Activated CD8-positive, alpha-beta T cell treated with anti-CD3 and anti-CD28 coated beads, Interleukin-2, amount 10 ng/mL, durations not matched to agents 7 days and 5 days (primary cell): ENCODE measurements at places on chromosomes 4 and X. TPM values are rescaled to one million over a fixed set of nuclear protein-coding genes. Genes with fewer than 3 reads are reported as not detected.

DNA sequence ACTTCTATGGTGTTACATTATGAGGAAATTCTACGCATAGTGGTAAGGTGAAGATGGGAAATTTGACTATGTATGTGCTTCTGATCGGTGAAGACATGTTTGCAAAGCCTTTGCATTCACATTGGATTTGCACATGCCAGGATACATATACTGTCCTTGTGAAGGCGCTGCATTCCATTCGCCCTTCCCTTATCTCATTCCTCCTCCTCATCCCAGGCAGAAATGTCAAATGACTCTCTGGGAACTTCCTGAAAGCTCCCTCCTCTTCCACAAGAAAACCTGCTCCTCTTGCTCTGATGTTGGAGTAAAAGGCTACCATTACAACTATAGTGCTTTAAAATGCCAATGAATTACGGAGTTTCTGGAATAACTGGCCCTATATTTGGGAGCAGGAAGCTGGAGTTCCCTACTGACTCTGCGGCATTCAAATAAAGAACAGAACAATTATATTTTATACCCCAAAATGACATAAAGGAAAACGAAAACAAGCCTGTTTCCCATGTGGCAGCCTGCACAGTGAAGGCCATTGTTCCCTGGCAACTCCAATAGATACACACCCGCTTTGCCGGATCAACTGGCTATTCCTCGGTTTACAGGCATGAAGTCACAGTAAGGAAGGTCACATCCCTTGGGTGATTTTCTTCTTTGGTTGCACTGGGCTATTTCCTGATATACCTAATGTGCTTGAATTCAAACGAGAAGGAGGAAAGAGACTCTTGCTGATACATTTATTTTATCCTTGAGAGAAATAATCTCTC, 84.5 kb downstream of the AREG start:
- no peaks in the 10 kb centered on the region for H3K4me1 ChIP-seq
- DNase-seq = no peak
- no peak overlapping the region for H3K4me3 ChIP-seq
- no peak overlapping the region for H3K27ac ChIP-seq
- no peaks in the 10 kb centered on the region for H3K27me3 ChIP-seq

DNA sequence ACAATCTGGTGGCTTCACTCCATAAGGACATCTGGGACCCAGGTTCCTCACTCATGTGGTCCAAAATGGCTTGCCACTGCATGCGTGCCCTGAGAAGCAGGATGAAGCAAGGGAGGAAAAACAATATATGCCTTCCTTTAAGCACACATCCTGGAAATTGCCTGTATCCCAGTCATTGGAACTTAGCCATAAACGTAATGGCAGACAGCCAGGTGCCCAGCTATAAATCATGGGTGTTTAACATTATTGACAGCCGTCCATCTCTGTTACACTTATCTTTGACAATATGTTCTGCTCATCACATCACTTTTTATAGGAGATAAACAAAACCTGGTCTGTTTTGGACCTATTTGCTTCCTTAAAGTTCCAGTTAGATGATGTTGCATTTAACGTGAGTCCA, 181.0 kb downstream of the AASDH start:
- no peak overlapping the region for H3K27ac ChIP-seq
- H3K4me1 ChIP-seq = no peaks in the 10 kb centered on the region
- H3K36me3 ChIP-seq = no peaks in the 10 kb centered on the region
- H3K4me3 ChIP-seq = no peak overlapping the region
- DNase-seq = no peak
- H3K27me3 ChIP-seq = peaks cover 1% of the 10 kb centered on the region

- no peak for DNase-seq
- peaks cover 9% of the 10 kb centered on the region for H3K27me3 ChIP-seq
- H3K27ac ChIP-seq = no peak overlapping the region
- no peaks in the 10 kb centered on the region for H3K4me1 ChIP-seq
- no peaks in the 10 kb centered on the region for H3K36me3 ChIP-seq
Measured at GRCh38 chr4:71210823-71211222, 128.0 kb upstream of the SLC4A4 start.

- no peak overlapping the region for H3K27ac ChIP-seq
- H3K27me3 ChIP-seq = no peaks in the 10 kb centered on the region
- H3K36me3 ChIP-seq = no peaks in the 10 kb centered on the region
- no peak for DNase-seq
- no peak overlapping the region for H3K4me3 ChIP-seq
Measured at GRCh38 chr4:95517576-95518345, 31.0 kb downstream of the UNC5C start.

- no peak overlapping the region for H3K4me3 ChIP-seq
- H3K36me3 ChIP-seq = peaks cover 1% of the 10 kb centered on the region
- H3K4me1 ChIP-seq = peaks cover 15% of the 10 kb centered on the region
- peak overlapping the region; percentile 54 for H3K27ac ChIP-seq
- DNase-seq = peak; percentile 42
- H3K27me3 ChIP-seq = no peaks in the 10 kb centered on the region
Measured at GRCh38 chrX:134908356-134908755, 82.4 kb upstream of the SMIM10 start.

DNA sequence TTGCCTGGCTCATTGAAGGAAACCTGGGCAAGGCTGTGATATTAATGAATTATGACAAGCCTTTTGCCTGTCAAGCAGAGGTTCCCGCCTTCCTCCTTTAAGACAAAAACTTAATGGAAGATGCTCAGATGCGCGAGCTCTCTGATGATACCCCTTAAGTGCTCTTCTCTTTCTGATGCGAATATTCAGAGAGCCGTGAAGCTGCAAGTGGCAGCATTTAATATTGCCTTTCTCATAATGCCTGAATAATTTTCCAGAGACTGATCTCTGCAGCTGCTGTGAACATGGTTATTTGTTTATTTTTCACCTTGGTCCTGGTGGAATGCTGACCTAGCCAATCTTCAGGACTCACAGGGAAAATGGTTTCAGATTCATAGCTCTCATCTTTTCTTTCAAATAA, 251.8 kb downstream of the TENM3 start:
- peaks cover 4% of the 10 kb centered on the region for H3K4me1 ChIP-seq
- no peak for DNase-seq
- H3K27ac ChIP-seq = no peak overlapping the region
- H3K36me3 ChIP-seq = no peaks in the 10 kb centered on the region
- peaks cover 9% of the 10 kb centered on the region for H3K27me3 ChIP-seq

DNA sequence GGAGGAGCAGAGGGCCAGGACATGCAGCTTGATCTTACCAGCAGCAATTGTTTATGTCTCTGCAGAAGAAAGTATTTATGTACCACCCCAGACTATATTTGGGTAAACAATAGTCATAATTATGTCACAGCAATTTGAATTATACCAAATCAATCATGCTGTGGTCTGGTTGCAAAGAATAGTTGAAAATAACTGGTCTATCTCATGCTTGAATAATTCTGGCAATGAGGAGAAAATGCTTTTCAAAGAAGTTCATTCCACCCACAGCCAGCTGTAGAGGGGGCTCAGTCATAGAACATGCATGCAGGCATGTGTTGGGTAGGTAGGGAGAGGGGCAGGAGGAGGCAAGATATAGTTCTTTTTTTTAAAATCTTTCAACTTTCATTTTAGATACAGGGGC, 399.2 kb downstream of the IL15 start:
- H3K36me3 ChIP-seq = peaks cover 3% of the 10 kb centered on the region
- H3K4me3 ChIP-seq = no peak overlapping the region
- no peak overlapping the region for H3K27ac ChIP-seq
- no peak for DNase-seq
- peaks cover 7% of the 10 kb centered on the region for H3K4me1 ChIP-seq
- H3K27me3 ChIP-seq = no peaks in the 10 kb centered on the region

ARL13A gene
- total RNA-seq = not detected

ENPP6 gene
- total RNA-seq = 0.18 TPM
